ENCODE measurements at places on chromosomes 2 and 18.

DNA sequence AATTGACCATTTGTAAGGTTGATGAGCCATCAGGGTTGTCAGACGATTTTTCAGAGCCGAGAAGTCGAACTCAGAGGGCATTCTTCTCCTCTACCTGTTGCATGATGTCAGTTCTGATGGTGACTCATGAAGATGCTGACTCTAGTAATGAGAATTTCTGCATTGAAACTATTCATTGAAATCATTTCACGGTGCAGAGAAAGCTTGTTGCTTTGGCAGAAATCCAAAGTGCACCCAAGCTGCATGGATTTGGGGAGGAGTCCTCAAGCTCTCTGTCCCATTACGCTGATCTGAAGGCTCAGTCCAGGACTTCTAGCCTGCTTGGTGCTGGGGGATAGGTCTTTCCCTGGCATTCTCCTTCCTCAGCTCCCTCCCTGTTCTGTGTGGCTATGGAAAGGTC lies 125.7 kb upstream of the PXDN start:
- no peak for DNase-seq

DNA sequence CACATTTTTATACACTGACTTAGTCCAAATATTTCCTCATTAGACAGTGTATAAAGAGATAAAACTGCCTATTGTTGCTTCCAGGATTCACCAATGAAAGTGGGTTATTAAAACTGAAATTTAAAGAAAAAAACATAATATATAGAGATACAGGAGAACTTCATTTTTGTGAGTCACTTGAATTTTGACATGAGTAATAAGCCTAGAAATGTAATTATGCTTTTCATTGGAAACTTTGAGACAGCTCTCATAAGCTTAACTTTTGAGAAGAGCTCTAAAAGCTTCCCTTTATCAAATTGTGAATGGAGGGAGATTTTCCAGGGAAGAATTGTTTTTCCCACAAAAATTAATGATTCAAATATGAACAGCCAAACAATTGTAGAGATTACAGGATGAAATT lies 14.1 kb downstream of the DYNC2LI1 start:
- no peak for DNase-seq

DNA sequence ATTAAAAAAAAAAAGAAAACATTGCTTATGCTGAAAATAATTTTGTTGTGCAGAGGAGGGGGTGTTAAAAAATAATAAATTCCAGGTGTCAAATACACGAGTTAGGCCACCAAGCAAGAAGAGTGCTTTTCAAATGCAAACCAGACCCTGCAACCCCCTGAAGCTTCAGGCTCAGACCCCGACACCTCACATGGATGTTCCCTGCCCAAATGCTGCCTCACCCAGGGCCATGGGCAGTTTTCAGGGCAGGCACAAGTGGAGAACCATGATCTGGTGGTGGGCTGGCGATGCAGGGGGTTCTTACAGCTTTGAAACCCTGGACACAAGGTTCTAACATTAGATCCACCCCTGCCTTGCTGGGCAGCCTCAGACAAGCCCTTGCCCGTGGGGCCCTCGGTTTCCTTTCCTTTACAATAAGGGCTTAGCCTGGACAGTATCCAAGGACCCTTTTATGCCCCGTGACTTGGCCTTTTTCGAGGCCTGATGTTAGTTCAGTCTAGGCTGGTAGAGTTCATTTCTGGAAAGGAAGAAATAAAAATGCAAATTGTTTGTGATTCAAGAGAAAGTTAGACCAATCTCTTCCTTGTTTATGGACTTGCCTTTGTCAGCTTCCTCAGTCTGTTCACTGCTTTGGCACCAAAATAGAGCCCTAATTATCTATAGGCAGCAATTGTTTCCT lies 168.7 kb downstream of the DDX1 start:
- DNase-seq, result no peak

GRCh38 chr2:58221909-58222308 lies 19.2 kb downstream of the FANCL start:
- DNase-seq, result no peak

DNA sequence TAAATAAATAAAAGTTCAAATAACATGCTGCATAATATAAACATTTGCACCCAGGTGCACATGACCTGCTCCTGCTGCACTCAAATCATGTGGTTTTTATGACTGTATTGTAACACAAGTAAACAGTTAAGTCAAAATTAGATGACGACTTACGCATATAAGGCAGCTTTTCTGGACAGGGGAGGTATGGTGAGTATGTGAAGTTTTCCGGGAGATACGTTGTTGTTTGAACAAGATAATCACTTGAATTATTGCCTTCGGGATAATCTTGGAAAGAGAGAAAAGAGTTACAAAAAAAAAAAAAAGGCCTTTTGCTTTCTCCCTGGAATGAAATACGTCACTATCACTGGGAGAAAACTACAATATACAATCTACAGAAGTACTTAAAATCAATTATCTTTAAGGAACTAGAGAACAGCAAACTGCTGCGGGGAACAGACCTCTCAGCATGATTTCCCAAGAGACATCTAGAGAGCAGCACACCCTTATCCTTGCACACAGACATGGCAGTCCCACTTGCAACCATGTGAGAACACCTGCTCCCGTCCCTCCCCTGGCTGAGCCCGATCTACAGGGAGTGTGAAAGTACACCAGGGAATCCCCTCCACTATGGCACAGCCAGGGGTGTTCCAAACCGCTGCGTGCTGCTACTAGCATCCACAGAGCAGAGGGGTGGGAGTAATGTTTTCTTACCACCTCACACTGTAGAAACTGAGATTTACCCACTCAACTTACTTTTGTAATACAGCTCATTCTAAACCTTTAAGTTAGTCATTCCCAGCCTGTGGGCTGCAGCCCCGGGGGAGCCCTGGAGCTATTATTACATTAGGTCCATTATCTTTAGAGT lies 26.3 kb downstream of the B4GALT6 start:
- DNase-seq, result no peak

DNA sequence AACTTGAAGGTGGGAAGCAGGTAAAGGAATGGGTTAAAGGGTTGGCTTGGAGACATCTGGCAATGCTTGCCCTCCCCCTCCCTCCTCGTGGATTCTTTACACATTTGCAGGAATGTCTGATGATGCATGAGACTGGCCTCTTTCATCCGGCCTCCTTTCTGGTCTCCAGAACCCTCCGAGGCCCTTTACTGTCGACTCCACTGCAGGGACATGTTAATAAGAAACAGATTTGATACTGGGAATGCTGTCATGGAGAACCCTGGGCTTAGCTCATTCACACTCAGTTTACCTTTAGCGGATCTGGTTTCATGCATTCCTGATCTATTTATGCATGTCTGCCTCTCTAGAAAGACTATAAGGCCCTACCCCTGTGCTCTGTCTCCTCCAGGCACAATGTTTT lies 238.7 kb downstream of the TGIF1 start:
- DNase-seq, result no peak

- no peak for DNase-seq
These were observed 388.5 kb upstream of the FANCL start for GRCh38 chr2:58629545-58630119.

GRCh38 chr2:96853321-96853720 lies 4.5 kb downstream of the ANKRD39 start:
- no peak for DNase-seq

DNA sequence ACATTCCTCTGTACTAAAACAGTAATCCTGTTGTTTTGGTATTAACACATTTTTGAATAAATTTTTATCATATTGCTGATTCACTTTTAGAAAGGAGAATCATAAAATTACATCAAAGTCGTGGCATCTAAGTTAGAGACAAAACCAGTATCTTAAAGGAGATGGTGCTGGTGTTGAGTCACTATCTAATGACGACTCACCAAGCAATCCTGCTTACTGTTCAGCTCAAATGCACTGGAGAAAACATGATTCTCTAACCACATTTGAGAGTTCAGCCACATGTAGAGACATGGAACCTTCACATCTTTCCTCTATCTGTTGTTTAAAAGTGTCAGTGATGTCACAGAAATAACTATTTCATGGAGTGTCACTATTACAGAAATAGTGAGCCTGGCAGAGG lies 473.8 kb downstream of the TGIF1 start:
- DNase-seq, result no peak

DNA sequence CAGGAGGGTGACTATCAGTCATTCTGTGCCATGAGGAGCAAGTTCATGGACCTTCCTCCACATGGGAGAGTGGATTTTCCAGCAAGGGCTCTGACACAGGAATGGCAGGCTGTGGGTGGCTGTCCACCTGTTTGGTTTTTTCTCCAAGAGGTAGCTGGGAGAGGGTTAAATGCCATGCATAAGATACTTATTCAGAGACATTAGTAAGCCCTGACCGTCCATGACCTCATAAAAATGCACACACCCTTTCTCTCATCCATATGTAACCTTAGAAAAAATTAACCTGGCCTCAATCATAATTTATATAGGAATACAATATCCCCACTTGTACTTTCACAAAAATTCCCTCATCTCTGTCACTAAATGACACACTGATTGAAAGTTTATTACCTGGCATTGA lies 51.3 kb downstream of the NPPC start:
- no peak for DNase-seq

- DNase-seq, result no peak
These were observed 36.7 kb upstream of the SKA1 start for GRCh38 chr18:50338122-50338521.

- no peak for DNase-seq
These were observed 62.4 kb downstream of the TXNL1 start for GRCh38 chr18:56575819-56576663.

DNA sequence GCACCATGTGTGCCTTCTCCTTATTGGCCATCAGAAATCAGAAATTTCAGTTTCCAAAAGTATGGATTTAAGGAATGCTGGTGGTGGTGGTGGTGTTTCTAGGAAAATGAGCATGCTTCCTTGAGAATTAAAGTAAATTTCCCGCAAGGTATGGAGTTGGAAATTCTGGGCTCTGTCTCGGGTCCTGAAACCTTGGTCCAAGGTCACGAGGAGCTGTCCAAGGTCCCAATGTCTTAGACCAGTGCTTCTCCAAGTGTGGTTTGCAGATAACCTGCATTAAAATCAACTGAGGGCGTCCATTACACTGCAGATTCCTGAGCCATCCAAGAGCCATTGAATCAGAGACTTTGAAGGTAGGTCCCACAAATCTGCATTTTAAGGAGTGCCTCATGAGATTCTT lies 210.9 kb upstream of the PKDCC start:
- DNase-seq, result no peak

GRCh38 chr2:182717416-182717815 lies 1.4 kb downstream of the DNAJC10 start:
- DNase-seq, result peak; percentile 3

DNA sequence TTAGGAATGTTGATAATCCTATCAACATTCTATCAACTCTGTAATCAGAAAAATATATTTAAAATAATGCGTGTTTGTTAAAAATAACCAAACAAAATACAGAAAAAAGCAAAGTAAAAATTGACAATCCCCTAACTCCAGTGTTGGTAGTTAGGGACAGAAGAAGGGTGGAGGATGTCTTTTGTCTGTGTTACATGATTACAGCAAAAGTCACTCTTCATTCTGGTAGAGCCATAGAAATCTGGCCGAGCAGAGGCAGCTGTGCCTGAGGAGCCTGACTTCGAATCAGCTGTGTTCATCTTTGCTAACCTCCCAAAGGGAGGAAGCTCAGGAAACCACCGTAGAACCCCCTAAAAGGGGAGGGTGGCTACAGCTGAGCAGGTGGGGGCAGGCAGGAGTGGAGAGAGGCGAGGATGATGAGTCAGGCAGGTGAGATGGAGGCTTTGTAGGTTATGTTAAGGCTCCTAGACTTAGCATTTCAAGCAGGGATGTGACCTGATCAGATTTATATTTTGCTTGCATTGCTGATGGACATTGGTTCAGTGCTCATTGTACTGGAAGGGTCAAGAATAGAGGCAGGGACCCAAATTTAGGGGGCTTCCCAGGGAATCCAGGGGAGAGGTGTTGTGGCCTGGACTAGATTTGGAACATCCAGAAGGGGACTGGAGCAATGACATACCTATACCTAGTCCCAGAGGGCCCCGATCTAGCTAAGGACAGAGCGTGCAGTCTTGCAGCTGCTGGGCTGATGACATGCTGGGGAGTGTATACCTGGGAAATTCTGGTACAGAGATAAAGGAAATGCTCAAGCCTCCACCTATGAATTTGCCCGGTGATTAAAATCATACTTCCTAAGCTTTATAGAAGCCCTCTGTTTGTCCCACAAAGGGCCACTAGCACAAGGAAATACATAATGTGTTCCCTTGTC lies 95.7 kb downstream of the NEDD4L start:
- DNase-seq, result no peak

- DNase-seq, result no peak
These were observed 34.0 kb upstream of the MREG start for GRCh38 chr2:216047397-216047796.

- DNase-seq, result no peak
These were observed 596.4 kb downstream of the NYAP2 start for GRCh38 chr2:225995796-225996461.

- DNase-seq, result no peak
These were observed 153.4 kb upstream of the SOX11 start for GRCh38 chr2:5538772-5539171.

- DNase-seq, result peak; percentile 40
These were observed 603.6 kb downstream of the CPS1 start for GRCh38 chr2:211159972-211160371.

GRCh38 chr2:203914546-203915182 lies 21.9 kb upstream of the ICOS start:
- no peak for DNase-seq

DNA sequence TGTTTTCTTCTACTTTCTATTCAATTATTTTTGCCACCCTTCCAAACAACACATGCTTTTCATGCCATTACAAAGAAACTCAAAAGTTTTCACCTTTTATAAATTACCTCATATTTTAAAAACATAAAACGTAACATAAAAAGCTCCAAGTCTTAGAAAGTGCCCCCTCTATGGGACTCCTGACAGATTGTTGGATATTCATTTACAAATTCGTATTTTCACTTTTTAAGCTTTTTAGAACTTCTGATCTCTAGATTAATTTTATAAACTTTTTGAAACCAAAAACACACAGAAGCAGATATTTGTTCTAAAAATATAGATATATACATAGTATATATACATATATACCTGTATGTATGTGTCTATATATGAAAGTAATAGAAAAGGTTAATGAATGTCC lies 1.5 kb downstream of the COL5A2 start:
- no peak for DNase-seq
